ENCODE measurements at places on chromosomes 16 and 17.
A peak's percentile ranks its signal among the peaks of the same experiment; 100 is the strongest.

- no peak for DNase-seq
Measured at GRCh38 chr16:3019594-3020246, 448 bp upstream of the TNFRSF12A start.

DNA sequence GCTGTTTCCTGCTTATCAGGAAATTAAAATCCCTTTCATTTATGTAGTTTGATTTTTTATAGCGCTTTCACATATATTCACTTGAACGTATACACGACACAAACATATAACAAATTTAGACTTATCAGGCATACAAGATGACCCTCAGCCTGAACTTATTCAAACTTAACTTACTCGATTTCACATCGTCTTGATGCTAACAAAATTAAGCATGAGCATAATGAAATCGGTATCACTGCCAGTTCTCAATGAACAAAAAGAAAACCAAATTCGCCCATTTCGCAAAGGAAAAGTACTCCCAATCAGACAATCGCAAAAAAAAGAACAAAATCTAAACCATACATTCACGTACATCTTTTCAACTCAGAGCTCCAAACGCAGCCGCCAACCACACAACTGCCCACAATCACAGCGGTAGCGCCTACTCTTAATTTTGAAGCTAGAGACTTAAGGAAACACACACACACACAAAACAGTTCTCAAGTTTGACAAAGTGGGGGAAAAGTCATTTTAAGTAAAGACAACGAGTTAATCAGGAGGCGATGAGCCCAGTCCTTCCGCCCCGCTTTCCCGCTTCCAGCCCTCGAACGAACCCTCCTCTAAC is 1.1 kb downstream of the GJC1 start:
- no peak for DNase-seq

DNA sequence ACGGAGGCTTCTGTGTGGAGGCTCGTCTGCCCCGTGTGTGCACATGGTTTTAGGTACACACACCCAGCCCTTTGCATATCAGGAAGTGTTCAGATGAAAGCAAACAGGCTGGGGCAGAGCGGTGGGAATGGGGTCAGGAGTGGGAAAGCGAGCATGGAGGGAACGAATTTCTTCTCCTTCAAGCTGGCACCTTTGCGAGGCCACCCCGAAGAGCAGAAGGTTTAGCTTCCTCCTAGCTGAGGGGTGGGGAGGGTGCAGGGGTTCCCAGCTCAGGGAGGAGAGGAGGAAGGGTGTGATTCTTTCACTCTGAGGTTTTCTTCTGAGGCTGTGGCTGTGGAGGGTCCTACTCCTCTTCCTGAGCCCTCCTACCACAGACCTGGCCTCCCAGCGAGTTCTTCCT is 83.6 kb downstream of the ABR start:
- DNase-seq: no peak

DNA sequence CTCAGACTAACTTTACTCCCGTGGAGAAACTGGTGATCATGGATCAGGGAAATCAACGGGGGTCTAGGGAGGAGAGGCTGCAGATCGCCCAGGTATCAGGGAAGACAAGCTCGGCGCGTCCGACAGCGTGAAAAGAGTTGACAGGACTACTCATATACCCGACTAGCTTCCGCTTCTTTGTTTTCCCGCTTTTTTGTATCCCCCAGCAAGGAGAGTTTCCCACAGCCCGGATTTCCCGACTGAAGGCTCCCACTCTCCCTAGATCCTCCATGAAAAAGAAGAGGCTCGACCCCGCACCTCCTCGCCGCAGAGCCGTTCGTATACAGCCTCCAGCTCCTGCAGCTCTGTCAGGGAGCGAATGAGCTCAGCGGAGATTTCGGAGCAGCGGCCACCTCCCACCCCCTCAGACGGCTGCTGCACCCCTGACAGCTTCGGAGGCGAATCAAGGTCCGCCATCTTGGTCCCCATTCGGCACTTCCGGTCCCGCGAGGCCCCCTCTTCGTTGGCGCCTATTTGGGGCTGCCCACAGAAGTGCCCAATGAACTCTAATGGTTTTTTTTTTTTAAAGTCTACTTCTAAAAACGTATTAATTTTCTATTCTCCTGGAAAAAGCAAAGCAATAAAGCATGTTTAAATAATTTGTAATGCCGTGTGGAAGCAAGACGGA is at the start of gene COG4:
Gene COG4 (minus strand): TSS at position 479 of the 667 bp plus-strand sequence. CDS start 11 bp downstream, at position 468.
- peak; percentile 68 for DNase-seq

DNA sequence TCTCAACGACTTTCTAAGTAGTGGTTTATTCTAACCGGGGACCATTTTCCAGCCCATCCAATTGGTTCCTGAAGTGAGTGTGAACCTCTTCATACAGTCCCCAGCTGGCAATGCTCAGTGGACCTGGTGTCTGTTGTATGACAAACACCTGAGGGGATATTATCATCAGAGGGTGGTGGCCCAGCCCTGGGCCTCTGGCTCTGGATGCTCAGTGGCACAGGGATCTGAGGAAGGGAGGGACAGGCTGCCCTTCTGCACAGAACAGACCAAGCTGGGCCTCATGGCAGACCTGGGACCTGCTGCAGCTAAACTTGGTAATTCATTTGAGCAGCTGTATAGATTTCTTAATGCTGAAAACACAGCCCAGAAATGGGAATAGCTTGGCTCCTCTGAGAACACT is 72.6 kb downstream of the IRX5 start:
- no peak for DNase-seq

All from hypothalamus (tissue), 51 donors.